DMS153 (cell line): ENCODE measurements at places on chromosomes 1 and 21.

DNA sequence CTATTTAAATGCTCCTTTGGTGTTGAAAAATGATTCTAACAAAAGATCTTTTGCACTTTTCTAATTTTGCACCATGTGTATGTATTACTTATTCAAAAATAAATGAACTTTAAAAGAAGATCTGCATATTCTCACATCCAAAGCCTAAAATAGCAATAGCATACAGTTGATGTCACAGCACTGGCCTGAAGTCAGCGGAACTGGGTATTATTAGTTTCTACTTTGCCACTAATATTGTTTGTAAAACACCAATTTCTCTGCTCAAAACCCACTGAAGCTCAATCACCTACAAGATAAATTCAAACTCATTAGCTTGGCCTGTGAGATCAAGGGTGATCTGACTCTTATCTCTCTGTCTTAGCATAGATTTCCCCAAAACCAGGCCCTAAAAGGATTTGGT, 34.5 kb upstream of the BCAR3 start:
- no peak for DNase-seq

- no peak for DNase-seq
Measured at GRCh38 chr21:20789729-20790500, 208.3 kb upstream of the NCAM2 start.

DNA sequence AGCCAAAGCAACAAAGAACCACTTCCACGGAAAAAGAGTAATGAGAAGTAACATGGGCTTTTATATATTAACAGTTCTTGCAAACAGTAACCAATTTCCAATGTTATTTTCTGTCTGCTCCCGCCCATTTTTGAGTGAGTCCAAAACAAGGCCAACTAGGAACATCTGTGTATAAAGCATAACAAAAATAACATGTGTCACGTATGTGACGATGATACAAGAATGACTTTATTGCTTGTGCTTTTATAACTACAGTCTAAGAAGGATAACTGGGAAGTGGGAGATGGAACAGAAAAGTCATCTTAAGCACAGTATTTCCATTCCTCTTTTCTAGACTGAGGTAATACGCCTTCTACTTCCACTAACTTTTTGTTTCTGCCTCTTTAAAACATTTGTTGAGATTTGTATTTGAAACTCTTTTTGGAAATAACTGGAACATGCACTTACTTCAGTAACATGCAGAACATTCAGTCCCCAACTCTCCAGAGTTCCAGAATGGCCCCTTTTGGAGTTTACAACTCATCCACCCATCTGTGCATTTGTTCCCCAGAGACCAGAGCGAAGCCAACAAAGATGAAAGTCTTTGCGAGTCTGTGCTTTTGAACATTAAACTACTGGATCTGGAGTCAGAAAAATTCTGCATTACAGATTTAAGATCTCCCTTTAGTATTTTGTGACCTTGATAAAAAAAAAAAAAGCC, 143.0 kb upstream of the ZRANB2 start:
- no peak for DNase-seq

DNA sequence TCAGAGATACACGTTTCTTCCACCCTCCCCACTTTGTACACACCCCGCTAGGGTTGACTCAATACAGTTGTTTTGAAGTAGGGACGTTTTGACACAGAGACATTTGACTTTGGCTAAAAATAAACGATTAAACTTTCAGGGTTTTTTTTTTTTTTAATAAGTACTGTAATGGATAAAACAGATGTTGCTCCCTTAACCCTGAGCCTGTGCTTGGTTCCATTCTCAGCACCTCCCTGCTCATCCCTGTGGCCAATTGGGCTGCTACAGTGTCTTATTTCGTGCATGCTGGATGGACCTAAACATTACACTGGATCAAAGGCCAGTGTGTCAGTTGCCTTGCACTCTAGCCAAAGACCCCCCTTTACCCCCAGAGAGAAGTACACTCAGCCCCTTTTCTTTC, 16.9 kb downstream of the GRHL3 start:
- DNase-seq, result no peak

DNA sequence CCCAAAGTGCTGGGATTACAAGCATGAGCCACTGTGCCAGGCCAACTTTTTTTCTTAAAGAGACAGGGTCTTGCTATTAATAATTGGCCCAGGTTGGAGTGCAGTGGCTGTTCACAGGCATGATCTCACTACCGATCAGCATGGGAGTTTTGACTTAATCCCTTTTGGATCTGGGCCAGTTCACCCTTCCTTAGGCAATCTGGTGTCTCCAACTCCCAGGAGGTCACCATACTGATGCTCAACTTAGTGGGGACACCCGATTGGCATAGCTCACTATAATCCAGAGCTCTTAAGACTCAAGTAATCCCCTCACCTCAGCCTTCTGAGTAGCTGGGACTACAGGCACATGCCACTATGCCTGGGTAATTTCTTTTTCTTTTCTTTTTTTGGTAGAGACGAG, 64.2 kb upstream of the SCYL3 start:
- DNase-seq, result no peak

- no peak for DNase-seq
Measured at GRCh38 chr1:26922431-26922729, 837 bp downstream of the NUDC start.

- no peak for DNase-seq
Measured at GRCh38 chr21:16095005-16095404, 365.2 kb downstream of the USP25 start.

- DNase-seq, result no peak
Measured at GRCh38 chr1:42529724-42530181, 66.7 kb downstream of the CCDC30 start.

DNA sequence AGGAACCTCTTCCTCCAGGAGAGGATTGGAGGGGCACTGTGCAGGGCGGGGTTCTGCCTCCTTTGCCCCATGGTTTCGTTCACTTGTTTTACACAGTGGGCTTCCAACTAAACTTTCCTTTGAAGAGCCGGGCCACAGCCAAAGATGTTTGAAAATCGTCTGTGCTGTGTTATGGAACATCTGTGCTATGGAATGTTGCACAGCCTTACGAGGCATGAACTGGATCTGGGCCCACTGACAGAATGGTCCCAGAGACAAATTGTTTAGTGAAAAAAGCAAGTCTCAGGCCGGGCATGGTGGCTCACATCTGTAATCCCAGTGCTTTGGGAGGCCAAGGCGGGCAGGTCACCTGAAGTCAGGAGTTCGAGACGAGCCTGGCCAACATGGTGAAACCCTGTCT, 12.6 kb upstream of the MEF2D start:
- no peak for DNase-seq

- peak; percentile 17 for DNase-seq
Measured at GRCh38 chr1:71417421-71417820, 336.6 kb upstream of the ZRANB2 start.

DNA sequence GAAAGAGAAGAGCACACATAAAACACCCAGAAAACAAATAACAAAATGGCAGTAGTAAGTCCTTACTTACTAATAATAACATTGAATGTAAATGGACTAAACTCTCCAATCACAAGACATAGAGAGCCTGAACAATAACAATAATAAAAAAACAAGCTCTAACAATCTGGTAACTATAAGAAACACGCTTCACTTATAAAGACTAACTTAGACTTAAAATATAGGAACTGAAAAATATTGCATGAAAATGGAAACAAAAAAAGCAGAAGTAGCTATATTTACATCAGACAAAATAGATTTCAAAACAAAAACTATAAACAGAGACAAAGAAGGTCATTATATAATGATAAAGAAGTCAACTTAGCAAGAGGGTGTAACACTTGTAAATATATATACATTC, 83.1 kb upstream of the LYPLAL1 start:
- no peak for DNase-seq
